ENCODE measurements at places on chromosomes 5 and 9. TPM values are rescaled to one million over a fixed set of nuclear protein-coding genes. Genes with fewer than 3 reads are reported as not detected.

The TRIM14 gene
- 15.6 TPM for polyA plus RNA-seq

DNA sequence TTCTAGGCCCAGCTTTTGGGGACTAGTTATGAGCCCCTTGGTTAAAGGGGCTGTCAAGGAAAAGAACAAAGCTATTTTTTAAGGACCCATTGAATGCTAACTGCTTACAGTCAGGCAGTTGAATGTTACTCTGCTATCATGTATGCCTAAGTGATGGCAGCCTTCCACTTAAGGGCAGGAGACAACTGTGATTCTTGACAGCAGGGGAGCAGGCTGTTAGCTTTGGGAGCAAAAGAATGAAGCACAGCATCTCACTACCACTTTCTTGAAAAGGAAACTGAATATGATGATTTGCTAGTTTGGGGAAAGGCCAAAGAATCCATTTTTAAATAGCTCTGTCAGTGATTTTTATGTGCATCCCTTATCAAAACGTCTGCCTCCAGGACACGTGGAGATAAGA lies 221.6 kb downstream of the SH3GL2 start:
- H3K4me3 ChIP-seq = no peak overlapping the region
- no peak for DNase-seq
- H3K27ac ChIP-seq = no peak overlapping the region
- no peaks in the 10 kb centered on the region for H3K4me1 ChIP-seq

The CPLANE1 gene
- 0.75 TPM for polyA plus RNA-seq

The KCNMB1 gene
- 0.04 TPM for polyA plus RNA-seq

GRCh38 chr5:39523821-39524220 lies 99.0 kb upstream of the DAB2 start:
- DNase-seq = no peak
- H3K27ac ChIP-seq = no peak overlapping the region

GRCh38 chr5:160641405-160641804 lies 210.6 kb downstream of the ATP10B start:
- H3K27ac ChIP-seq = no peak overlapping the region
- no peak overlapping the region for H3K4me3 ChIP-seq
- no peaks in the 10 kb centered on the region for H3K27me3 ChIP-seq
- no peaks in the 10 kb centered on the region for H3K36me3 ChIP-seq
- DNase-seq = no peak

Measured in liver (tissue), 10 donors.